ENCODE measurements at places on chromosomes 11 and 22.
A peak's percentile ranks its signal among the peaks of the same experiment; 100 is the strongest.

DNA sequence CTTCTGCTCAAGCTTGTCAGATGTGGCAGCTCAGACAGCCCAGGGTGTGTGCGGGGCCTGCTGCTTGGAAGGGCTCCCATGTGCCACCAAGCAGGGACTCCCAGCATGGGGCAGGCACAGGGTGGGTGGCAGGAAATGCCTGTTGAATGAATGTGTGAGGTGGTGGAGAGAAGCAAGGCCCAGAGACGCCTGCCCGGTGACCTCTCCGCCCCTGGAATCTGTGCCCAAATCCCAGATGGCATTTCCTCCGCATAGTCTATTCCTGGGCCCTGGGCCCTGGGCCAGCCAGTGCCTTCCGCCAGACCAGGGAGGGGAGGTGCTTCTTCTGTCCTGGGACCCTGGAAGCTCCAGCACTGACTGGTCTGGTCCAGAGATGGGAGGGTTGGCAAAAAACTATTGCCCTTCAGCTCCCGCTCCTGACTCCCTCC lies 3.7 kb downstream of the CST6 start:
- DNase-seq: no peak

GRCh38 chr22:46547883-46548244 lies 10.4 kb upstream of the CELSR1 start:
- DNase-seq: peak; percentile 45

- DNase-seq: no peak
Measured at GRCh38 chr11:538431-539051, 1.2 kb downstream of the LRRC56 start.

GRCh38 chr11:66126064-66126463 lies 56.0 kb downstream of the PACS1 start:
- no peak for DNase-seq

DNA sequence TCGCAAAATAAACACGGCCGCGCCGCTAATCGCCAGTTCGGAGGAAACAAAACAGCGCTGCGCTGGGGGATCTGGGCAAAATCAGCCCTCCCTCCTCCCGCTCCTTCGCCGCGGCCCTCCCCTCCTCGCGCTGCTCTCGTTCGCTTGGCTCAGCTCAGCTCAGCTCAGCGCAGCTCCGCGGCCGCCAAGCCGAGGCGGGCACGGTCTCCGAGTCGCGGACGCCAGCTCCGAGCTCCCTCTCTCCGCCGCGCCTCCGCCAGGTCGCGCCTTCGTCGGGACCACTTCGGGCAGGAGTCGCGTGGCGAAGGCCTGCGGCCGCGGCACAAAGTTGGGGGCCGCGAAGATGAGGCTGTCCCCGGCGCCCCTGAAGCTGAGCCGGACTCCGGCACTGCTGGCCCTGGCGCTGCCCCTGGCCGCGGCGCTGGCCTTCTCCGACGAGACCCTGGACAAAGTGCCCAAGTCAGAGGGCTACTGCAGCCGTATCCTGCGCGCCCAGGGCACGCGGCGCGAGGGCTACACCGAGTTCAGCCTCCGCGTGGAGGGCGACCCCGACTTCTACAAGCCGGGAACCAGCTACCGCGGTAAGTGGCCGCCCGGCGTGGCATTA lies at the start of gene SPON1:
Gene SPON1, plus strand, starts transcription at position 162 of the 607 bp plus-strand sequence. Its CDS starts 182 bp downstream, at position 344.
- DNase-seq: peak; percentile 56

Data from body of pancreas (tissue), 4 donors.